HCT116 (cell line): ENCODE measurements at places on chromosomes 7 and 10. TPM values are rescaled to one million over a fixed set of nuclear protein-coding genes. Genes with fewer than 3 reads are reported as not detected.
A peak's percentile ranks its signal among the peaks of the same experiment; 100 is the strongest.

CDHR3 gene
- total RNA-seq: 5.5 TPM

MRLN gene
- not detected for total RNA-seq

SNX8 gene
- total RNA-seq: 41.7 TPM

FBXL13 gene
- 1.0 TPM for total RNA-seq

- DNase-seq: no peak
Measured at GRCh38 chr10:116232613-116233012, 40.4 kb downstream of the GFRA1 start.

GRCh38 chr7:147569116-147569913 is 1021.3 kb upstream of the C7orf33 start:
- no peak for DNase-seq

GRCh38 chr7:31074120-31074383 is 21.9 kb downstream of the ADCYAP1R1 start:
- DNase-seq: no peak

DNA sequence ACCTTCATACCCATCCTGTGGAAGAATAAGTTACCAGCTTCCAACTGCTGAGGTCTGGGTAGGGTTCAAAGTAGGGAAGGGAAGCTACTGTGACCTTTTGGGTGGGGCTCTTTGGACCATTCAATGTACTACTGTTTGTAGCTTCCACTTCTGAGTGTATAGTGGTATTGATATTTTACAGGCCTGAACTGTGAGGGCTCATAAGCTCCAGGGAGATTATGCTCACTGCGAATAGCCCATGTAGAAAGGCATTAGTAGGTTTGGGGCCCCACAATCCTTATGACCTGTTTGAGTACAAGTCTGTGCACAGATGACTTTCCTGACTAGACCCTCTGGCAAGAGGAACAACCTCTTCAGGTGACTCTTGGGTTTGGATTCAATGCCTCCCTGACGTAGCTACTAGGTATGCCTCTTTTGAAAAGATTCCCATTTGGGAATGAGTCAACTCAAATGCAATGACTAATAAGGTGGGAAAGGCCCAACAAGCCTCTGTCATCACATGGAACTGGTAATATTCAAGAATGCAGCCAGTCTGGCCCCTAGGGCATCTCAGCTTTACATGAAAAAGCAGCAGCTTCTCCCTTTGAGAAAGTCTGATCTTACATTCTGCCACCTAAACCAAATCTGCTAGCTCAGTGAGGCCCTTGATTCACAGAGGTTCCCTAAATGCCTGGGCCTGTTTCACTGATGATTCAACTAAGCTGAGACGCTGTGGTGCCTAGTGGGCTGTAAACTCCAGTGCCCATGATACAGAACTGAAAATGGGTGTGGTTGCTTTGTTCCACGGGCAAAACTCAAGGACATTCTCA is 79.8 kb downstream of the ABI1 start:
- DNase-seq: peak; percentile 90

GRCh38 chr10:113524539-113525490 is 28.0 kb upstream of the HABP2 start:
- no peak for DNase-seq

DNA sequence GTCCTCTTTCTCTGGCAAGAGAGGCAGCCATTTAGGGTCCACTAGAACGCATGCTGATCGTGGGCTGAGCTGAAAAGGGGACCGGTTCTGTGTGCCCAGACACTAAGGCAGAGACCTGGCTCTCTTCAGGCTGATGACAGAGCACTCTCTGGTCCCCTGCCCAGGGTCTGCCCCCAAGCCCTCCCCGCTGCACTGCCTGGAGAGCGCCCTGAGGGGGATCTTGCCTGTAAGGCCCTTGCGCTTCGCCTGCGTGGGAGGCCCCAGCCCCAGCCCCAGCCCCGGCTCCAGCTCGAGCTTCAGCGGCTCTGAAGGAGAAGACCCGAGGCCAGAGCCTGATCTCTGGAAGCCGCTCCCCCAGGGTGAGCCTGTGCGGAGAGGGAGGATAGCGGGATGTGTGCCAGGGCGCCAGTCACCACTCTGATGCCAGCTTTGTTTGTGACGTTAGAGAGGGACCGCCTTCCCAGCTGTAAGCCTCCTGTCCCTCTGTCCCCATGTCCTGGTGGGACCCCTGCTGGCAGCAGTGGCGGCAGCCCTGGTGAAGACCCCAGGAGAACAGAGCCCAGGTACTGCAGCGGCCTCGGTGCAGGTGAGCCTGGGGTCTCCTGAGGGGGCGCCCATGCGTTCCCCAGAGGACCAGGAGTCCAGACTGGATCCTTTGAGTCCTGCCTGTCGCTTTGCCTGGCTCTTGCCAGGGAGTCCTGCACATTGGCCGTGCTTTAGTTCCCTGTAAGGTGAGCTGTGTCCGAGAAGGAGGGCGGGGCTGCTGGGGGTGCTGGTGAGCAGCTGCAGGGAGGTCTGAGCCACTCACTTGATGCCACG is 43.2 kb downstream of the ZNF467 start:
- no peak for DNase-seq

- DNase-seq: no peak
Measured at GRCh38 chr10:12586741-12587140, 237.4 kb downstream of the CAMK1D start.
